Frontal cortex (tissue), 4 donors: ENCODE measurements at places on chromosomes 1 and 21.

DNA sequence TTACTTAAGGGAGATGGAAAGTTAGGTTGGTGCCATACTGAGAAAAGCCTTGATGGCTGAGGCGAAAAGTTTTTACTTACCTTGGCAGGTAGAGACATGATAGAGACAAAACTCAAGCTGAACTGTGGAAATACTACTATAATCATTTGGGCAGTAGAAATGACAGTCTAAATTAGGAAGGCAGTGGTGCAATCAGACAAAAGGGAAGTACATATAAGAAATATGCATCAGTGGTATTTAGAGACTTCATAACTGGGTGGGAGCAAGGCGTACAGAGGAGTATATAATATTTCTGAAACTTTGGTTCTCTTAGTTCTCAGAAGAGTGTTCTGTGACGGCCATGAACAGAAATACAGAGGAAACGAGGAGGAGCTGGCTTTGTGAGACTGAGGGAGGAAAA lies 2.4 kb upstream of the CEP350 start:
- no peak for DNase-seq

DNA sequence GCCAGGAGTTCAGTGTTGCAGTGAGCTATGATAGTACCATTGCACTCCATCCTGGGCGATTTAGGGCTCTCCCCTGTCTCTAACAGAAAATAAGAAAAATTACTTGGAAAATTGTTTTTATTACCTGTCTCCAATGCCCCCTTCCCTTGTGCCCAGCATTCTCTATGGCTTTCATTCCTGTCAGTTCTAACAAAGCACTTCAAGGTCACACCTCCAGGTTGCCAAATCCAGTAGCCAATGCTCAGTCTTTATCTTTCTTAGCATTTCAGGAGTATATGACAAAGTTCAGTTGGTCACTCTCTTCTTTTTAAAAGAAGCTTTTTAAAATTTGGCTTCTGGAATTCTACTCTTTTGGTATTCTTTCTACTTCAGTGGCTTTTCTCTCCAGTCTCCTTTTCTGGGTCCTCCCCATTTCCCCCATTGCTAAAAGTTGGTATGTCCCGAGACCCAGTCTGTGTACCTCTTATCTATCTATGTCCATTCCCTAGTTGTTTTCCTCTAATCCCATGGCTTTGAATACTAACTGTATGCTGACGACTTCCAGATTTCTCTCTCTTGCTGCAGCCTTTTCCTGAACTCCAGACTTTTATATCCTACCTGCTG lies 69.9 kb downstream of the LAMC1 start:
- no peak for DNase-seq

GRCh38 chr1:183522104-183522503 lies 49.8 kb downstream of the SMG7 start:
- no peak for DNase-seq

- no peak for DNase-seq
Measured at GRCh38 chr1:111515291-111516004, 12.0 kb upstream of the ADORA3 start.

- DNase-seq = no peak
Measured at GRCh38 chr1:199046618-199047017, 407.8 kb downstream of the PTPRC start.

- DNase-seq = no peak
Measured at GRCh38 chr1:53342735-53343470, 15.0 kb upstream of the LRP8 start.

DNA sequence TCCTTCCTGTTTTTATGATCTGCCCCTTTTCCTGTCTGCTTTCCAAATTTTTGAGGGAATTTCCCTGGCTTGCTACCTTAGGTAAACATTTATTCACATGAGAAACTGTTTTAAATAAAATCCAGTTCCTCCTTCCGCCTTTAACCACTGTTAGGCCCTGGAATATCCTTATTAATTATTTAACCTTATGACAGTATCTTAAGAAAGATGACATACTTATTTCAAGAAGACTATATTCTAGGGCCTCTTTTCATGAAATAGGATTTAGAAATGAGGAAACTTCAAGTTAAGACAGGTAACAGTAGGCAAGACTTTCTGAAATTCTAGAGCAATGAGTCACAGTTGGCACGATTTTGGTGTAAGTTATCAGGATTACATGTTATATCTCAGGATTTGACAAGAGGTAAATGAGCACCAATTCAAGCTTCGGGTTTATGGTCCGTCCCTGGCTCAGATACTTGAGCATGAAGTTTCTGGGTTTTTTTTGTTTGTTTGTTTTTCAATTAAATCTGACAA lies 2.0 kb upstream of the TNFSF18 start:
- DNase-seq = no peak

DNA sequence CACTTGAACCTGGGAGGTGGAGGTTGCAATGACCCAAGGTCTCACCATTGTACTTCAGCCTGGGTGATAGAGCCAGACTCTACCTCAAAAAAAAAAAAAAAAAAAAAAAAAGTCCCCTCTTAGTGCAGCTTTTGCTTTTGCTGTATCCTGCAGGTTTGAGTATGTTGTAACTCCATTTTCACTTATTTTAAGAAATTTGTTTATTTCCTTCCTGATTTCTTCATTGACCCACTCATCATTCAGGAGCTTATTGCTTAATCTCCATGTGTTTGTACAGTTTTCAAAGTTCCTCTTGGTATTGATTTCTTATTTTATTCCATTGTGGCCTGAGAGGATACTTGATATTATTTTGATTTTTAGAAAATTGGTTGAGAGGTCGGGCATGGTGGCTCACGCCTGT lies 50.9 kb upstream of the AK4 start:
- DNase-seq = no peak

DNA sequence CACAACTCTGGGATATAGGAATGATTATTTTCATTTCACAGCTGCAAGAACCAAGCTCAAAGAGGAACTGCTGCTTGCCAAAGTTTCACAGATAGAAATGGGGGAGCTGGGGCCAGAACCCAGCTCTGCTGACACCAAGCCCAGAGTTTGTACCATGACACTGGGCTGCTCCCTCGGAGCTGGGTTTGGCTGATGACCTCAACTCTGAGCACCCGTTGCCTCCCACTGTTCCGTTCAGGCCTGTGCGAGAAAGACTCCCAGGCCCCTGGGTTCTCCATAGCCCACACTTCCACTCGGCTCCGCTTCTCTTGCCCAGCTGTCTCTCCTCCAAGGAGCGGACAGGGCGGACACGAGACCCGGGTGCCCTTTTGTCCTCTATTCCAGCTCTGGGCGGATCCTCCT lies 55.2 kb downstream of the NGF start:
- no peak for DNase-seq
